ENCODE measurements at places on chromosomes 13 and 19. TPM values are rescaled to one million over a fixed set of nuclear protein-coding genes. Genes with fewer than 3 reads are reported as not detected.

The NAPSA gene
- 2.4 TPM for total RNA-seq

The BRSK1 gene
- 52.4 TPM for total RNA-seq

The KLK7 gene
- total RNA-seq, result 0.66 TPM

The ZNF578 gene
- total RNA-seq, result 21.9 TPM

The GAPDHS gene
- total RNA-seq, result not detected

The NXNL1 gene
- total RNA-seq, result not detected

The PSG11 gene
- total RNA-seq, result not detected

The EPSTI1 gene
- total RNA-seq, result 2.1 TPM

The SHD gene
- total RNA-seq, result 2.0 TPM

The TMEM145 gene
- total RNA-seq, result 7.1 TPM

The SLC25A41 gene
- 0.35 TPM for total RNA-seq

The MARK4 gene
- total RNA-seq, result 60.8 TPM

The C1QTNF9 gene
- not detected for total RNA-seq

The TEX101 gene
- not detected for total RNA-seq

The CYP4F12 gene
- total RNA-seq, result not detected

The GNG7 gene
- 13.2 TPM for total RNA-seq

The SLC15A1 gene
- total RNA-seq, result 2.8 TPM

The GRIN2D gene
- total RNA-seq, result 23.0 TPM

The TJP3 gene
- 44.0 TPM for total RNA-seq

The MVB12A gene
- 70.8 TPM for total RNA-seq
